Activated B cell treated with CpG ODN at 0.5 μM for 24 hours (primary cell): ENCODE measurements at places on chromosomes 7 and 10.

GRCh38 chr10:75605096-75605495, 173.7 kb downstream of the LRMDA start:
- no peak for DNase-seq

DNA sequence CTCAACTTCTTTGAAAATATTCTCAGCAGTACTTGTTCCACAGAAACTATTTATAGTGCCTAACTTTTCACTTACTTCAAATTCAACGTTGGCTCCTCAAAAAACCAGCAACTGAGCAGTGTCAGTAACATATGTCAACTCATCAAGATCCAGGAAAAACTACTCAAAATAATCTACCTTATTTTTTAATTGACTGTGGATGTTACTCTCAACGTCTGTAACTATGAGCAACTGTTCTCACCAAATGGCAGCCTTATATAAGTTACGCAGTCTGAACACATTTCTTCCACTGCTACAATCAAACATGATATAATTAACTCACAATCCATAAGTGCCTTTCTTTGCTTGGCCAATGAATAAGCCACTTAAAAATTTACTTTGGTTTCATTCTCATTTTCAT, 77.8 kb downstream of the SP8 start:
- DNase-seq = no peak

GRCh38 chr7:46755120-46756034, 826.5 kb downstream of the TNS3 start:
- DNase-seq = no peak

DNA sequence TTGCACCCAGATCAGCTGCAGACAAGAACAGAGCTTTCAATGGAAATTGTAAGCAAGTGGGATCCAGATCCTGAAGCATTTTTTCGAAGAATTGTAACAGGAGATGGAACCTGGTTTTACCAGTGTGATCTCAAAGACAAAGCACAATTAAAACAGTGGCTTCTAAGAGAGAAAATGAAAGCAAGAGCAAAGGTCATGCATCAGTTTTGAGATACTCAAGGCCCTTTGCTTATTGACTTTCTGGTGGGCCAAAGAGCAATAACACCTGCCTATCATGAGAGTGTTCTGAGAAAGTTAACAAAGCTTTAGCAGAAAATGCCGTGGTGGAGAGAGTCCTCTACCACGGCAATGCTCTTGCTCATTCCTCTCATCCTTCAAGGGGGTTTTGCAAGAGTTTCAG, 194.8 kb downstream of the TMEM178B start:
- DNase-seq = no peak

GRCh38 chr10:69910561-69910960, 108.9 kb downstream of the COL13A1 start:
- no peak for DNase-seq

GRCh38 chr7:30433082-30433481, 45.5 kb downstream of the NOD1 start:
- DNase-seq = no peak

DNA sequence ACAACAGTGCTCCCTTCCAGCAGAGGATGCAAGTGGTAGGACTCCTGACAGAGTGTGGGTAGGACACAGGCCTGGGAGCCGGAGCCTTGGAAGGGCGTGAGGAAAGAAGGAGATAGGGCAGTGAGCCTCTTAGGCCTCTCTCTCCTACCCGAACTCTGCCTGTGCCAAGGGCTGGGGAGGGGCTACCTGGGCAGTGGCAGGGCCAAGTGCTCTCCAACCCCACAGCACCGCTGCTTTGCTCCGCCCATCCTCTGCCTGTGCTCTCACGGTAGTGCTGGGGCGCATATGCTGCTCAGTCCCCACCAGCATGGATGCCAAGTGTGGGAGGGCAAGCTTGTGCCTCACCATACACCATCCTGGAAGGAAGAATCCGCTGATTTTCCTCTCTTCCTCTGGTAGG, 7.5 kb downstream of the FAM131B start:
- no peak for DNase-seq

DNA sequence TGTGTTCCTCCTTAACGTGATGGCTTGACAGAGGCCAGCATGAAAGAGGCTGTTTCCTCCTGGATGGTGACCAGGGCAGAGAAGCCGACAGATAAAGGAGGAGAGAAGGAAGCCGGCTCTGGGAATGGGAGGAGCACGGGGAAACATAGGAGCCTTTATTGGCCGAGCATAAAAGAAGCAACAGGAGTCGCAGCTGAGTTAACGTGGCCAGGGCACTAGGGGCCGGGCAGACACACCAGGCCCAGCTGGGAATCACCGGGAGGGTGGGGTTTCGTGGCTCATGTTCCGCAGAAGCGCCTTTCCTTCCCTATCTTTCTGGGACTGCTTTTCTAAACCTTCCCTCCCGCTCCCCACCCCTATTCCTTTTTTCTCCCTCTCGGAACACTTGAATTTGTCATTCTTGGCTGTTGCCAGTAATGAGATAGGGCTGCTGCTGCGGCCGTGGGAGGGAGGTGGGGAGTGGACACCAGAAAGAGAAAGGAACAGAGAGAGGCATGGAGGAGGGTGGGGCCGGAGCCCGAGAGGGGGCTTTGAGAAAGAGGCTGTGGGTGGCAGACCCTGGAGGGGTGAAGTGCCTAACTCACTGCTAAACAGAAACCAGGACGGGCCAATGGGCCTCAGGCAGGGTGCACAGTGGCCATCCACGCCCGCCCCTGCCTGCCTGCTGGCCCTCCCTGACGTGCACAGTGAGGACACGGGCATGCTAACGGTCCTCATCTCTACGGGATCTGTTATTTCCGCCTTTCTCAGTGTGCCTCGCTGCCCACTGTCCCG, 65.2 kb downstream of the COL13A1 start:
- no peak for DNase-seq

DNA sequence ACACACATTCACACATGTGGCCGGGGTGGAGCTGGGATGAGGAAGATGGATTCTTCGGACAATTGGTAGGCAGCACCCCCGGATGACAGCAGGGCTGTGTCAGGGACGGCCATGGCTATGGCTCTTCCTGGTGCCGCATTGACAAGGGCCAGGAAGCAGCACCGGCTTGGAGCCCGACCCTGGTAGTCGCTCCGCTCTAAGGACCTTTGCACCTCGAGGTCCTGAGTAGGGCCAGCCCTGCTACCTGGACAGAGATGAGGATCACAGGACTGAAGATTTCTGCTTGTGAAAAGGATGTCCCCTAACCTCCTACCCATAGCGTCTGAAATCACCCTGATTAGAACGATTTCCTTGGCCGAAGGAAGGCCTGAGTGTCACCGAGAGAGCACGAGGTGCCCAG, 134.1 kb downstream of the ADARB2 start:
- DNase-seq = no peak

DNA sequence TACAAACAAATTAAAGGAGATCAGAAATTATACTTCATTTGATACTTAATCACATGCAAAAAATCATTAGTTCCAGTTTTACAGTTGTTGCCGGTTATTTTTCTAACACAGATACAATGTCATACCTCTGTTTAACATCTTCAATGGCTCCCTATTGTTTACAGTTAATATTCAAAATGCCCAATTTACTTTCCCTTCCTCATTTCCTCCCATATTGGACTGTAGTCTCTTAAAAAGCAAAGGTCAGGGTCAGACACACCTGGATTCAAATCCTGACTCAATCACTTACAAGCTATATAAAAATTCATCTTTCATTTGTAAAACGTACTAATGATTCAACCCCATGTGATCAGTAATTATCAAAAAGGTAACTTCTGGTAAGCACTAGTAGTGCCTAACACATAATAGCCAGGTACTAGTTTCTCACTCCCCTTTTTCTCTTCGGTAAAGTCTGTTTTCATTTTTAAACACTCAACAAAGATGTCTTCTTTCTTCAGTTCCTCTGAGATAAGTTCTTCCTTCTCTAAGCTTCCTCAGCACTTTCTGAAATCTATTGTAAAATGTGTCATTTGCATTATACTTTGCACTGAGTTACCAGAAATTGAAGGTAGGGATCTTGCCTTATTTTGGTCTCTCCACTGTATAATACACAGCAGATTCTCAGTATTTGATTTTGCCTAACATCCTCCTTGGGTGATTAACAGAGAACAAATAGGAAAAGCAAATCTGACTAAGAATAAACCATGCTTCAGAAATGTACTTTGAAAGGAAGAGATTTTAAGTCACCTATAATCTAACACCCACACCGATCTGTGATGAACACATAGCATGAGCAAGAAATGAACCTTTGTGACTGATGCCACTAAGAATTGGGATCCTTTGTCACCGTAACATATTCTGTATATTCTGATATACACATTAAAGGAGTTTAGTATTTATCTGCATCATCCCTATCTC, 16.1 kb downstream of the KMT2C start:
- no peak for DNase-seq

DNA sequence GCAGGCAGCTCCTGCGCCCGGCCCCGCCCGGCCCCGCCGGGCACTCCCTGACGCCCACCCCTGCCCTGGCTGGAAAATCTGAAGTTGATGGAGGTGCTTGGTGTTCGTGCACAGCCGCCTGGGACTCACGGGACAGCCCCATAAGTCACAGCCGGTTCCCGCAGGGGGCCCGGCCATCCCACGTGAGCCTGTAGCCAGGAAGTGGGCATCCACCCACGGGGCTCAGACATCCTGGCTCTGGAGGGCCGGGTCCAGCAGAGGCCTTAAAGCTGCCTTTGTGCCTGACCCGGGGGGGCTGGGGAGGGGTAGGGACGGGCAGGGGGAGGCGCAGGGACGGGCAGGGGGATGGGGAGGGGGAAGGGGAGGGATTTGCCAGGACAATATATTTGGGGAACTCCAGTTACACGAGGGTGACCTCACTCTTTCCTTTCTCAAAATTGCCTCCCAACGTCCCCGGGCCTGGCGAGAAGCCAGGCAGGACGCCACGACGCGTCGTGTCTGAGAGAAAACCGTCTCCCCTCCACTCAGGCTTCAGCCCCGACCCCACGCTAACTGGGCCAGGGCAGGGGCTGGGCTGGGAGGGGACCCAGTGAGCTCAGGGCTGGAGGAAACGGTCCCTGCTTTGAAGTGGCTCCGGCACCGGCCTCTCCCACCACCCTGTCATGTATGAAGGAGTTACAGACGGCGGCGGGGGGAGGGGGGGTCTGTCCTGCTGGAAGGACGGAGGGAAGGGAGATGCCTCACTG, 82.1 kb upstream of the PDGFA start:
- peak; percentile 77 for DNase-seq

DNA sequence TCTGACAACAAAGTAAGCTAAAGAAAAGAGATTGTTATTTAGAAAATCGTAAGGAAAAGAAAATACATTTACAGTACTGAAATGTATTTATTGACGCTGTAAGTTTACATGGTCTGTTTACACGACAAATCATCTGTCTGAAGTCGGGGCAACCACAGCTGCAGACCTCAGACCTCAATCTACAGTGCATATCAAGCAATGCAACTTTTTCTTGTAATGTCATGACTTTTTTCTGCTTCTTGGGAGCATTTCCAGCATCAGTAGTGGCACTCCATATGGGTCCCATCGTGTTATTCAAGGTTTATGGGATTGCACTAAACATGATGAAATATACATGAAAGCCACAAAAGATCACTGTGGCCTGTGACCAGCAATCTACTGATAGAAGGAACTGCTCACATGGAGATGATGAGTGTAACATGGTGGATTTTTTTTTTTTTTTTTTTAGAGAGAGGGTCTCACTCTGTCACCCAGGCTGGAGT, 77.1 kb downstream of the MTPN start:
- DNase-seq = no peak

DNA sequence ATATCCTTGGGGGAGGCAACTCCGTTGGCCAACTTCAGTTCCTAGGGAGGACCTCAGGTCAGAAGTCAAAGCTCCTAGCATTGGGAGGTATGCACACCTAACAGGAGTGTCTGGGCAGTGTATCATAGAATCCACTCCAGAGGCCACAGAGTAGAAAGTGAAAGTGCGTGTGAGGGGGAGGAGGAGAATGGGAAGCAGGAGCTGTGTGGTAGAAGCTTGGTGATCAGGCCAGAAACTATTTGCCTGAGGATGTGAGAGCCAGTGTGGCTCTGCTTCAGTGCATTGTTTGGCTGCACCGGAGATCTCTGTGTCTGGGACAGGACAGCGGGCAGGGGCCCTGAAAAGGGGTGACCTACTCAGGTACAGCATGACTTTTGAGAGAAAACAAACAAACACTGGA, 557.4 kb upstream of the VSTM2A start:
- no peak for DNase-seq

DNA sequence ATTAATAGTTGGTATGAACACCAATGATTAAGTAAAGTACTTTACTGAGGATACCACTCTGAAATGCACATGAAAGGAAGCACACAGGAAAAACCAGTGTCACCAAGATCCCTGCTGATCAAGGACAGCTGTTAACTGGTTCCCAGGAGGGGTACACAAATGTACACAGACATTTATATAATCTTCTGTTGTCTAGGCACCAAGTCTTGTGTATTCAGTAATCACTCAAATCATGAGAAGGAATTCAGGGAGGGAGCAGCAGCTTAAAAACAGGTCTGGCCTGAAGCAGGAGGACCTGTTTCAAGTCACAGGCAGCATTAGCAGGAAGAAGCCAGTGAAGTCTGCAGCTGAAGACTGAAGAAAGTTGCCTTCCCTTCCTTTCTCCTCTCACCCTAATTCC, 18.7 kb downstream of the MPP7 start:
- DNase-seq = no peak

DNA sequence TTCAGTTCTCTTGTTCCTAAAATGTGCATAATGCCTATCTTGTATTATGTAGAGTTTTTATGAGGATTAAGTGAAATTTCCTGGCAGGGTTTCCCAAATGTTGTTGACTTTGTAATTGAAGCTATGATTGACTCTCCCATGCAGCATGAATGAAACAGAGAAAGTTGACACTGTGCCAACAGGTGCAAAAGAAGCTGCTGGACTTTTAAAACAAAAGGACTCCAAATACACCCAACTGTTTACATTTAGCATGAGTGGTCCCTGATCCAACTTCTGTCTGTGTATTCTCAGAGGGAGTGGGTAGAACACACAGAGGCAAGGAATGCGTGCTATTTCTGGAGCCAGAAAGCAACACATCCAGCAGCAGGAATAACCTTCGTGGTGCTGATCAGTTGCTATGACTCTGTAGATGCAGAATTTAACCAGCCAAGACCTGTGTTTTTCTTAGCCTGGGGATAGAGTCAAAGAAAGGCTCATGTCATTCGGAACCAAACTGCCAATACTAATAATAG, 14.4 kb upstream of the RBM20 start:
- no peak for DNase-seq

DNA sequence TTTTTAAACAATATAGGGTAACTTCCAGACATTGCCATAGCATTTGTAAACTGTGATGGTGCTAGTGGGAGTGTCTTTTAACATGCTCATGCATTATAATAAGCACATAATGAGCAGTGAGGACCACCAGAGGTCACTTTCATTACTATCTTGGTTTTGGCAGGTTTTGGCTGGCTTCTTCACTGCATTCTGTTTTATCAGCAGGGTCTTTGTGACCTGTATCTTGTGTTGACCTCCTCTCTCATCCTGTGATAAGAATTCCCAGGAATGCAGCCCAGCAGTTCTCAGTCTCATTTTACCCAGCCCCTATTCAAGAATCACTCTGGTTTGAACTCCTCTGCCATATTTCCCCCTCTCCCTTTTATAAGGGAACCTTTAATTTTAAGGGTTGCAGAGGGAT, 91.3 kb downstream of the ZNF467 start:
- no peak for DNase-seq
